ENCODE measurements at places on chromosomes 12 and 14.

- no peak for DNase-seq
These were observed 120.7 kb downstream of the PAPOLA start for GRCh38 chr14:96622926-96623325.

DNA sequence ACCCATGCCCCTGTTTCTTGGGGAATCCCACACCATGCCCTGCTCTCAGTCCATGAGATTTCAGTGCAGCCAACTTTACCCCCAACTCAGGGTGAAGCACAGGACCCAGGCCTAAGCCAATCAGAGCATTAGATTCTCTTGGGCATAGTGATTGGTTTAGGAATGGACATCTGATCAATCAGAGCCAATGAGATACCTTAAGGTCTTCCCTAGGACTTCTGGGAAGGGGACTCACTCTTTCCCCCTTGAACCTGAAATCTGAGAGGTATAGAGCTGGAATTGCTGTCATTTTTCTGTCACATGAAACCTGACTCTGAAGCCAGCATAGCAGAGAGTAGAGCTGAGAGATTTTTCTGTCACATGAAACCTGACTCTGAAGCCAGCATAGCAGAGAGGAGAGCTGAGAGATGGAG lies 127.1 kb downstream of the ZFP36L1 start:
- no peak for DNase-seq

DNA sequence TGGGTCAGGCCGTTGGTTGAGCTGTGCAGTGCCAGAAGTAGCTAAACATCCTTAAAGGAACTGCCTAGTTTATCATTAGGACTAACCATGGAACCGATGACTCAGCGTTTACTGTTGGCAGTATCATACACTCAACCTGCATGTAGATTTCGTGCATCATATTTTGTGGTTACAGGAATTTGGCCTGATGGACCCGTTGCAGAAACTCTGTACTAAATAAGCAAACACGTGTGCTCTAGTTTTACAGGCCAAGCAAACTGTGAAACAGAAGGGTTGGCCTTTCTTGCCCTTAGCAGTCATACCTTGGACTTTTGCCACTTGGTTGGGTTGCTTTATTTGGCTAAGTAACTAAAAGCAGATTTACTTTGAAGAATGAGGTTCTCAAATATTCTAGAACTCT lies 35.6 kb downstream of the DGLUCY start:
- no peak for DNase-seq

DNA sequence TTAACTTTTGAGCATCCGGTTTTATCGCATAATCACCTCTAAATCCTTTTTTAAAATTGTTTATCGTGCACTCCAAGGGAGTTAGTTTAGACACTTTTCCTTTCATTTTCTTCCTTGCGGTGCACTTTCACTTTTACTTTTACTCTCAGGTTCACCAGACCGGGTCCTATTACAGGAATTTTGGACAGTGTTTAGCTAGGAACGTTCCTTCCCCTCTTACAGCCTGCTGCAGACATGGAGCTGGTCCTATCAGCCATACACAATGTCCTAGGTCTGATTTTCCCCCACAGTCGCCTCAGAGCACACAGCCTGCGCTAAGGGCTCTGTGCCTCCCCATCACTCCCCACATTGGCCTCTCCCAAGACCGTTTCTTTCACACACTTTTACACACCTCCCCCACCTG lies 103.9 kb downstream of the ALG10 start:
- DNase-seq, result no peak

- no peak for DNase-seq
These were observed 13.0 kb downstream of the KRT7 start for GRCh38 chr12:52245962-52246569.

- no peak for DNase-seq
These were observed 362 bp upstream of the TSFM start for GRCh38 chr12:57782243-57782607.

- no peak for DNase-seq
These were observed 127.3 kb downstream of the CNTN1 start for GRCh38 chr12:40819436-40820108.

DNA sequence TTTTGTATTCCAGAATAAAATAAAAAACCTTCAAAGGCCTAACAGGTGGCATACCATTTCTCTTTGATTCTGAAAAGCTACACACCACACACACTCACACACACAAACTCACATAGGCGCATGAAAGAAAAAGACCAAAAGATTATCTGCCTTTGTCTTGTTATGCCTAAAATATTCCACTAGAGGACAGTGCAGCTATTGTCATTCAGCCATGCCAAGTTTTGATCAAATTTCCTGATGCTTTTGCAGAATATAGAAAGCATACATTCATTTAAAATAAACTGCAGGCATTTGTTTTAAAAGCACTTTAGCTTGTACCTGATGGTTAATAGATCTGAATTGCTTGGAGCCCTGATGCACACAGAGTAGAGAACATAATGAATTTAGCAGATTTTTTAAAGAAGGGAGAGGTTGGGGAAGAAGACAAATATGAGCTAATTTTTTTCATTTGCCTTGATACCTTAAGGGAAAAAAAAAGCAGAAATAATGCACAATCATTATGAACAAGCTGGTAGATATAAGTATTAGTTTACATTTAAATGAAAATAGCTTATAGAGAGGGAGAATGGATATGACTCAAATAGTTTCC lies 1766.9 kb upstream of the SEL1L start:
- DNase-seq, result no peak

- DNase-seq, result peak; percentile 62
These were observed 656 bp downstream of the RAB21 start for GRCh38 chr12:71755146-71755892.

GRCh38 chr12:49889361-49890095 lies 14.2 kb downstream of the FAIM2 start:
- no peak for DNase-seq

DNA sequence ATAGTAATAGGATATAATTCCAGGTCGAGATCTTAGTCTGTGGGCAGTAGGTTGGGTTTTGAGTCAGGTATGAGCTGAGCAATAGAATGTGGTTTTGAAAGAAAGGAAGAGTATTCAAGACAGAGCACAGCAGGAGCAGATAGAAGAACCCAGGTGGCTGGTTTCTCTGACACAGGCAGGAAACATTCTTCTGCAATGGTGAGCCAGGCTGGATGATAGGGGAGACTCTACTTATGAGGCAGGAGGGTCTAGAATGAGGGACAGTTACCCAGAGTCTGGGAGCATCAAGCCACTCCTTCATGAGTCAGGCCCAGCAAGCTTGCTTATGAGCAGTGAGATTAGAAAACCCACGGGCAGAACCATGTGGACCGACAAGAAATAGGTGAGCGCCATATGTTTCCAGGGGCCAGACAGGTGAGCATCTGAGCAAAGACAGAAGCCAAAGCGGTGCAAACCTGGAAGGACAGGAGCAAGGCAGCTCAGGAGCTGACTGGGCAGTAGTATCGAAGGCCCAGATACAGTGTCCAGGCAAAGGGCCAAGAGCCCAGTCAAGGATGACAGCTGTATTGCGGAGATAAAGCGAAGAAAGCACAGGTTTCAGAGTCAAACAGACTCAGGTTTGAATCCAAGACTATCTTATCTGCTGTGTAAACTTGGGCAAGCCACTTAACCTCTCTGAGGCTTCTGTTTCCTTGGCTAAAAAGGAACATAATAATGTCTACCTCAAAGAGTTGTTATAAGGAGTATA lies 22.5 kb upstream of the PCNX1 start:
- DNase-seq, result no peak

DNA sequence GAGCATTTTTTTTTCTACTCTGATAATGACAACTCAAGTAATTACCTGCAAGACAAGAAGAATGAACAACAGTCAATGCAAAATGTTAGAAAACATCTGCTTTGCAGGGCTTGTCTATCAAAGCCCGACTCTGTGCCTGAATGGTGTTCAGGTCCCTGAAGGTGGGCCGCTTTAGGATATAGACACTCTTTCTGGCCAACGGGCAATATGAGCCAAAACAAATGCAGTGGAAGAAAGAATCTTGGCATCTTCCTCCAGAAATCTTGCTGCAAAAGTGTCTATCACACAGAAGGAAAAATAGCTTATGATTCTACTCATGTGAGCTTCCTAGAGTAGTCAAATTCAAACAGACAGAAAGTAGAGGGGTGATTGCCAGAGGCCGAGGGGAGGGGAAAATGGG lies 32.7 kb downstream of the FOS start:
- DNase-seq, result no peak

- DNase-seq, result no peak
These were observed 12.1 kb downstream of the CNOT2 start for GRCh38 chr12:70255311-70255710.

DNA sequence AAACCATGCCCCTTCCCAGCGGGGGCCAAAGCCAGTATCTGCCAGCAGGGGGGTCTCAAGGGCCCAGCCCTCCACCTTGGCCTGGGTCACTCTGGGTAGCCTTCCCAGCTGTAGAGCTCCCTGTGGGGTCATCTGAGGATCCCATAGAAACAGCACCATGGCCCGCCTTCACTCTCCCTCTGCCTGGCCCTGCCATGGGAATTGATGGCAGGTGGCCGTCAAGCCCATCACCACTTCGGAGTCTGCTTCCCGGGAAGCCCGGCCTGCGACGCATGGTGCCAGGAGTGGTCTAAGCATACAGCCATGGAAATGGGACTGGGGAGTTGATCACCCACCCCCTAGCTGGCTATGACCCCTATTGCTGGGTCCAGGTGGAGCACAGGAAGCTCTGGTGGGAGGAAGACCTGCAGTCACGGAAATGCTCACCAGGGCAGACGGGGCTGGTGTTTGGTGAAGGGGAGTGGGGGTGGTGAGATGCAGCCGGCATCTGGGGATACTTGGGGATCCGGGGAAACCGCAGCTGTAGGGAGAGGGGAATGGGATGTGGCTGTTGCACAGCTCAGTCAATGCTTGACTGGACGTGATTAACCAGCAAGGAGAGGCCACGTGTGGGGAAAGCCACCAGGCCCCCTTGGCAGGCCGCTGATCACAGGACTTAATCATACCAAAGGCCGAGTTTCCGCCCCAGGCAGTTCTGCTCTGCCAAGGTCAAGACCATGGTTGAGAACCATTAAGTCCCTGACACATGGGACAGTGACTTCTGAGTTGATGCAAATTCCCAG lies 52.2 kb upstream of the DIO3 start:
- DNase-seq, result no peak

DNA sequence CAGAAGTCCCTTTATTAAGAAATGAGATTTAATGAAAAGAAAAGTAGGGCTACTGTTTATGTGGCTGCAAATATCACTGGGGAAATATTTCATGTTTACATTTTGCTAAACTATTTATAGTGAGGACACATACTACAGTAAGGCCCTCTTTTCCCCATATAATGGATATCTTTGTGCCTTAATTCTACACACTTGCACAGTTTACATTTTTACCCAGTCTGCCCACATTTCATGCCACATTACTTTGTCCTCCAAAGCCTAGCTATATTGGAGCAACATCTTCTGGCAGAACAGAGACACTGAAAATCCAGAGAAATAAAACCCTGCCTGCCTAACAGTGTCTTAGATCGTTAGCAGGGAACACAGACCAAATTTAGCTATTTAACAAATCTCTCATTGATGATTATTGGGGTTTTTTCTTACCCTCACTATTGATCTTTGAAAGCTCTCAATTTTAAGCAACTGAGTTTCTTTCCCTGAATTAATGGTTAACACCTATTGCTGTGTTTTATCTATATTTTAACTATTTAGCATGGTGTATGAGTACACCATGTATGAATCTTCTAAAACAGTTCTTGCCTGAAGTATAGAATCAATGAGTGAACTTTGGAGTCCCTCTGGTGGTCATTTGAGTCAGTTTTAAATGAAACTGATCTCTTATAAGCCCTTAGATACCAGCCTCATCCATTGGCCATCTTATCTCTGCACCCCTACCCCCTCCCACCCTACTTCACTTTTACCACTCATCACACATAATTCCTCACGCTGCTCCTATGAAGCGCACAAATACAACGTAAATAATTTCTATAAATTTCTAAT lies 170.2 kb downstream of the BCAT1 start:
- no peak for DNase-seq

All from T-cell (primary cell).